Left cardiac atrium (tissue), 4 donors: ENCODE measurements at places on chromosomes 1 and 21. TPM values are rescaled to one million over a fixed set of nuclear protein-coding genes. Genes with fewer than 3 reads are reported as not detected.

The FCRL1 gene
- 0.12 TPM for total RNA-seq

The MNDA gene
- 9.5 TPM for total RNA-seq

The AKR7A3 gene
- not detected for total RNA-seq

The MEX3A gene
- total RNA-seq: 0.42 TPM

The CROCC gene
- total RNA-seq: 6.5 TPM

The CFHR1 gene
- 0.21 TPM for total RNA-seq

The HEYL gene
- 19.1 TPM for total RNA-seq

The PLEKHA6 gene
- 14.1 TPM for total RNA-seq

The S1PR1 gene
- total RNA-seq: 85.3 TPM

The OLFML2B gene
- 11.4 TPM for total RNA-seq

The PDPN gene
- 25.8 TPM for total RNA-seq

The OR2T35 gene
- total RNA-seq: not detected

The CD5L gene
- total RNA-seq: 0.38 TPM

The FAM163A gene
- total RNA-seq: not detected

The TMIGD3 gene
- total RNA-seq: 4.0 TPM

The CA14 gene
- total RNA-seq: 8.7 TPM

The CELA3A gene
- total RNA-seq: not detected

The RABGAP1L gene
- 145 TPM for total RNA-seq

The SEMA4A gene
- 3.8 TPM for total RNA-seq

The OR2T11 gene
- not detected for total RNA-seq
